Activated CD4-positive, CD25-positive, alpha-beta regulatory T cell treated with anti-CD3 and anti-CD28 coated beads, Interleukin-2, amount 50 U/mL, for 72 hours (primary cell): ENCODE measurements at places on chromosomes 11 and 22.

DNA sequence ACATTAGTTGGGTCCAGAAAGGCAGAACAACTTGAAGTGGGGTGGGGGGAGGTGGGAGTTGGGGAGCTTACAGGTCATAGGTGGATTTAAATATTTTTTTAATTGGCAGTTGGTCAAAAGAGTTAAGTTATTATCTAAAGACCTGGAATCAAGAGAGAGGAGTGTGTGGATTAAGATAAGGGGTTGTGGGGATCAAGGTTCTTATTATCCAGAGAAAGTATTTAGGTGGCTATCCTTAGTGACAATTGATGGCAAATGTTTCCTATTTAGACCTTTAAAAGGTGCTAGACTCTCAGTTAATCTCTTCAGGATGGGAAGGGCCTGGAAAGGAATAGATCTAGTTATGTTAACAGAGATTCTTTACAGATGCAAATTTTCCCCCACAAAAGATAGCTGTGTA is 120.7 kb upstream of the OR9Q1 start:
- no peak for DNase-seq

DNA sequence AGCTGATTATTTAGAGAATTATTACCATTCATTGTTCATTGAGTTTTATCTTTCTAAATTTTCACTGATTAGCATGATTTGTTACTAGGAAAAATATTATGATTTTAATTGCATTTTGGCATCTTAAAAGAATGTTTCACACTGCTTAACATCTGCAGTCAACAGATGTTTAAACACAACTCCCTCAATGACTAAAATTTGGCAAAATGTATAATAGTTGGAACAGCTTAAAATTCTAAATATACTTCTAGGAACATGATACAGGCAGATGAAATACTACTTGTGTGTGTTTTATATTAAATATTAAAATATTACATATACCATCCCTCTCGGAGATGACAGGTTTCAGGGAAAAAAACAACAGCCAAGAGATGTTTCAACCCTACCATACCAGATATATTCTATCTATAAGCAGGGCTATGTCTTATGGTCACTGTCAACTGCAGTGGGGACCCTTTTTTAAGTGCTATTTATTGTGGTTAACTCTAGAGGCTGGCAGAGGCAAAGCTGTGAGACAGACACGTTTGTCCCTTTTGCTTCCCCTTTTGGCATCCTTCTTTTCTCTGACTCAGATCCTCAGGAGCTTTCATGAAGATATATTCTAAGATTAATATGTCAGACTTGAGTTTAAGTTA is 81.9 kb downstream of the BDNF start:
- no peak for DNase-seq

- no peak for DNase-seq
Measured at GRCh38 chr11:132028380-132029240, 658.2 kb downstream of the NTM start.

DNA sequence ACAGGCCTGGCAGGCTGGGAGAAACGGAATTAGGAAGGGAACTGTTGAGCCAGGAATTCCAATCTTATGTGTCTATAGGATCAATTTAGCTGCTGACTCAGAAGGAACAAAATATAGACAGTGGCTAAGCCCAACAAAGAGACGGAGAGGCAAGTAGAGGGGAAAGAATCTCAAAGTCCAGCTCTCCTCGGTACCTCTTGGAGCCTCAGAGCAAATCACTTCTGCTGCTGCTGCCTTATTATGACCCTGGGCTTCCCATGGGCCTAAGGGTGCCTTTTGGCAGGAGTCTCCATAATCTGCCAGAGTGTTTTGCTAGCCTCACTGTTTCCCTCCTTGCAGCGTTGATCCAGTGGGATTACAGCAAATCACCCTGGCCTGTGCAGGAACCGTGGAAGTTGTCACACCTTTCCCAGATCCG is 31.7 kb downstream of the PAX6 start:
- DNase-seq = no peak

- no peak for DNase-seq
Measured at GRCh38 chr11:37972691-37973090, 1374.7 kb upstream of the RAG2 start.

GRCh38 chr11:85725510-85726258 is 39.7 kb upstream of the CCDC89 start:
- no peak for DNase-seq

GRCh38 chr22:49066619-49067018 is 761.1 kb downstream of the BRD1 start:
- no peak for DNase-seq

GRCh38 chr11:45482331-45482730 is 183.1 kb downstream of the CHST1 start:
- no peak for DNase-seq

DNA sequence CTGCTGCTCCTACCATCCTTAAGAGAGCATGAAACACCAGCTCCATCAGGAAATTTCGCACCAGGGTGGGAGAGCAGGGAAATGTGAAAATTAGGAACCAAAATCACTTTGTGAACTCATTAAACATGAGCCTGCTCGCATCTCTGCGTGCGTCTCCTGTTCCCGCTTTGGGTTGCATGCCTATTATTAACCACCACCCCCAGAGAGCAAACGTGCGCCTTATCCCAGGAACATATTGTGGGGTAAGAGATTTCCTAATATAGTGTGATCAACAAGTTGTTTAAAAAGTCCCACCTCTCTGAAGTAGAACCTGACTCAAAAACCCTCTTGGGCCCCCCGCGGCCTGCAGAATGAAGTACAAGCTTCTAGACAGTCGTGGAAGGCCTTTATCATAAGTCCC is 115.0 kb downstream of the TENM4 start:
- DNase-seq = no peak

DNA sequence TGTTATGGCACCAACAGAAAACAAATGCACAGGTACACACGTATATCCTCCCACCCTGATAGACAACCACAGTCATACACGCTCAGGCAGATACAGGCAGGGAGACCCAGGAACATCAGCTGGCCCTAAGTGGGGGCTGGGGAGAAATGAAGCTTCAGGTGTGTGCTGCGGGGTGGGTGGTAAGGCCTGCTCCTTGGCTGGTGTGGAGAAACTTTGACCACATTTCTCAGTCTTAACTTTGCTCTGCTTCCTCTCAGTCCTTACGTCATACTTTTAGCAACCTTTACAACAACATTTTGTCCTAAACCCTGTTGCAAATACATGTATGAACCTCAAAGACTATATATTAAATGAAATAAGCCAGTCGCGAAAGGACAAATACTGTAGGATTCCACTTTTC is 6.7 kb upstream of the ANAPC15 start:
- DNase-seq = no peak

- DNase-seq = peak; percentile 41
Measured at GRCh38 chr11:121194731-121195596, 93.9 kb downstream of the TECTA start.

- DNase-seq = peak; percentile 24
Measured at GRCh38 chr11:2801711-2802388, 83.7 kb downstream of the CDKN1C start.

DNA sequence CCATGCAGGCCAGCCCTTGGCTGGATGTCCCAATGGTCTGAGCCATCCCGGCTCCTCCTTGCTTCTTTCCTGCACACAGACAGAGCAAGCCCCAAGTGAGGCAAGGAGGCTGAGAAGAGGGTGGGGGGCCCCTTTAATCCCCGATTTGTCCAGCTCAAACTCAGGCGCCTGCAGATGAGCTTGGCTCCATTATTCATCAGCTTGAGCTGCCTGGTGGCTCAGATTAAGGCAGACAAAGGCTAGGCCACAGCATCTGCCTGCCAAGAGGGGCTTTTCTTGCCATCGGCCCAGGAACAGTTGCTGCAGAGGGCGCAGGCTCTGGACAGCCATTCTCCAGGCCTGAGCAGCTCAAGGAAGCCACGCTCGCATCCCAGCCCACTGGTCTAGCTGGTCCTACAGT is 35.4 kb downstream of the LMO1 start:
- DNase-seq = no peak

DNA sequence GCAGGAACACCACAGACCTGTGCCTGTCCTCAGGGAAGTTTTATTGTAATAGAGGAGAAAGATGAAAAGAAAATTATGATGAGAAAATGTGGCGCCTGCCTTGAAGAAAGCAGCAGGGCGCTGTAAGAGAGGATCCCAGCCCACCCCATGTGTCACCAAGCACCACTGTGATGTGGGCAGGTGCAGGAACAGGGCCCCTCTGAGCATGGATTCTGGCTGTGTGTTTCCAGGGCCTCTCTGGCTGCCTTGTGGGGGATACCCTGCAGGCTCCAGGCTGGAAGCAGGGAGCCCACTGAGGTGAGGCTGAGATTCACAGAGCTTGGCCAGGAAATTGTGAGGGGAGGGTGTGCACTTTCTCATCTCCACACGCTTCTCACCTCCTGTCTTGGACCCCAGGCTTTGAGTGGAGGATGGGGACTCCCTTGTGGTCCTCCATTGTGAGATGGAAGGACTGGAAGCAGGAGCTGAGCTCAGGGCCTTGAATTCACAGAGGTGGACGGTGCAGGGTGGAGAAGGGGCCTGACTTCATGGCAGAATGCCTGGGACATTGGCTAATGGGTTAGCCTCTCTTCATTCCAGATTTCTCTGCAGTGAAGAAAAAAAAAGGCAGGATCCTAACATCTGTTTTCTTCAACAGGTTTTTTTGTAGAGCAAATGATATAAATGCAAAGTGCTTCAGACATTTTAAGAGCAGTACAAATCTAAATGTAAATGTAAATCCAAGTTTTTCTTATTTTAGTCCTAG is 246.6 kb upstream of the B3GAT1 start:
- DNase-seq = no peak

DNA sequence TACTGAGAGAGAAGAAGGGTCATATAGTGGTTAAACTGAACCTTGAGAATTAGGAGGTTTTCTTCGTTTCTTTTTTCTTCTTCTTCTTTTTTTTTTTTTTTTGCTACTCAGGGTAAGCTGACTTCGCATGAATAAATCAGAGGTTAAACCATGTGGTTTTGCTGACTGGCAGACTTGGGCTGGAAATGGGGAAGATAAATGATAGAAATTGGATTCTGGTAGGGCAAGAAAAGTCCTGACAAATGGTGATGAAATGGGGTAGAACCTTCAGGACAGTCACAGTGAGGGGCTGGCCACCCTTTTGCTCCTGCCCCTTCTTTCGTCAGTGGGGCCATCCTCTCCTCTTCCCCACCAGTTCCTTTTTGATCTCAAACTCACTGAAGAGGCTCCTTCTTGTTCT is 1.6 kb upstream of the SWAP70 start:
- no peak for DNase-seq

- no peak for DNase-seq
Measured at GRCh38 chr11:106697058-106697457, 321.2 kb downstream of the GUCY1A2 start.

GRCh38 chr11:78313898-78314297 is 103.7 kb downstream of the GAB2 start:
- no peak for DNase-seq

DNA sequence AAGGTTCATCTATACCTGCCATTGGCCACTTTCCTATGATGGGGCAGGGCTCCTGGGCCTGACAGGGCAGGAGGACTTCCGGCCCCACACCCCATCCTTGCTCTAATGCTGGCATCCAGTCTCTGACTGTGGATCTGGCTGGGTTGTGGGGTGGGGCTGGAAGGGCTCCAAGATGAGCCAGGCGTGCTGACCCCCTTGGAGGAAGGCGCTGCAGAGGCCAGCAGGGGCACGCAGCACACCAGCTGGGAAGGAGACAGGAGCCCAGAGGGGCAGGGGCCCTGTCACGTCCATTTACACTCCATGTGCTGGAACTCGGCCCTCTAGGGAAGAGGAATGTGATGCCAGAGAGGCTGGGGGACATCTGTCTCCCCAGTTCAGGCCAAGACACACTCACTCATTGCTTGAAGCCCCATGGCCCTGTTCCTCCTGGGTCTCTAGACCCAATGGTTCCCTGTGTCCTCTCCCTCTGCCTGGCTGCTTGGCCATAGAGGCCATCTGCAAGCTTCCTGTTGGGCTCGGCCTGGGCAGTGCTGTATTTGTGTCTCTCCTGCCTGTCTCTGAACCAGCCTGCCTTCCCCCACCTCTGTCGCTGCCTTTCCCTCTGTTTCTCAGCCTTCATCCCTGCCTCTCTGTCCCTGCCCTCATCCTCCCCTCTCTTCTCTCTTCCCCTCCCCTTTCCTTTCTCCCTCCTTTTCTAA is 67.5 kb upstream of the NECTIN1 start:
- no peak for DNase-seq

- DNase-seq = no peak
Measured at GRCh38 chr11:117081908-117082307, 16.3 kb downstream of the SIK3 start.

DNA sequence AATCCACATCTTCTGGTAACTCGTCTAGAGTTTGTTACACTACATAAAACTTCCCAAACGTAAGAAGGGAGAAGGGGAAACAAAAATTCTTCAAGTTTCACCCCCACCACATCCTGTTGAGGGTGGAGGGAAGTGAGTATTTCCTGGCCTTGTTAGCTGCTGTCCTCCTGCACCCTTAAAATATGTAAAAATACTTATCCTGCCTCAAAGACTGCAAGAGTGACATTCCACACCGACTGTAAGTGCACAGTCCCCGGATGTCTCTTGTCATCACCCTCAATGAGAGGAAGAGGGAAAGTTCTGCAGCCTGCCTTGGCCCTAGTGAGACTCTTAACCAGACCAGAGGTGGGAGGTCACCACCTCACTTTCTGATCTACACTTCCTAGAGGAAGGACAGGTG is 3.3 kb downstream of the TMEM121B start:
- DNase-seq = no peak

DNA sequence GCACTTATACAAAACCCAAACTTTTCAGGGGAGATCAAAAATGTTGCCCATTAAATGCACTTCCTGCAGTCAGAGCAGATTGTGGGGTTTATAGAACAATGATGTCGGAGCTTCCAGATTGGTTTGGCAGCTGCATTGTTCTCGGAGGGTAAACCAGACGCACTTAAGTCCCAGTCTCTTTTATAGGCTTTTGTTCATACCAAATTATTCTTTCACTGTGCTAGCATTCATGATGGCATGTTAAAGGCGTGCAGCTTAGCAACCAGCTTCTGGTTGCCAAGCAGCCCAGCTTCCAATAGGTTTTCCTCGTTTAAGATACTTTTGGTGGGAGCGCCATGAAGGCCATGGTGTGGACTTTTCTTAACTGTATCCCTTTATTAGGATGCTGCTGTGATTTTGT is 40.9 kb downstream of the ZC3H12C start:
- no peak for DNase-seq

DNA sequence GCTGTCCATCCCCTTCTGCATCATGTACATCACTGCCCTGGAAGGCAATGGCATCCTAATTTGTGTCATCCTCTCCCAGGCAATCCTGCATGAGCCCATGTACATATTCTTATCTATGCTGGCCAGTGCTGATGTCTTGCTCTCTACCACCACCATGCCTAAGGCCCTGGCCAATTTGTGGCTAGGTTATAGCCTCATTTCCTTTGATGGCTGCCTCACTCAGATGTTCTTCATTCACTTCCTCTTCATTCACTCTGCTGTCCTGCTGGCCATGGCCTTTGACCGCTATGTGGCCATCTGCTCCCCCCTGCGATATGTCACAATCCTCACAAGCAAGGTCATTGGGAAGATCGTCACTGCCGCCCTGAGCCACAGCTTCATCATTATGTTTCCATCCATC is 337 bp downstream of the OR52B6 start:
- no peak for DNase-seq

DNA sequence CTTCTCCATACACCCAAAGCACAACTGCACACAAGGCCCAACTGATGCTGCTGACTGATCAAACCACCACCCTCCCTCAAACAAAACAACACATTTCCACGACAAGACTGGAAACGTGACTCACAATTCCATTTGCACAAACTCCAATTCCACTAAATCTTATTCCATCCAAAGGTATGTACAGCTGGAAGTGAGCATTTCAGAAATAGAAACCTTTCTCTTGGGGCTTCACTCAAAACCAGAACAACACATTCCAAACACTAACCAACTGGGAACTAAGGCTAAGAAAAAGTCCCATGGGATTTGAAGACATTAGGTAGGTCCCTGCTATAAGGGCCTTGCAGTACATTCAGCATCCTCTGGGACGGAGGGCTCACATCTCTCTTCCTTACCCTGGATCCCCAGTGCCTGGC is 19.6 kb downstream of the MORC2 start:
- DNase-seq = no peak
